HCT116 (cell line): ENCODE measurements at places on chromosomes 5 and 9.

GRCh38 chr9:9752722-9753121 is 860.1 kb downstream of the PTPRD start:
- DNase-seq, result no peak

GRCh38 chr9:124348831-124349230 is 66.4 kb downstream of the PSMB7 start:
- no peak for DNase-seq

- peak; percentile 64 for DNase-seq
Observed at GRCh38 chr5:107381189-107381856, 289.4 kb downstream of the EFNA5 start.

DNA sequence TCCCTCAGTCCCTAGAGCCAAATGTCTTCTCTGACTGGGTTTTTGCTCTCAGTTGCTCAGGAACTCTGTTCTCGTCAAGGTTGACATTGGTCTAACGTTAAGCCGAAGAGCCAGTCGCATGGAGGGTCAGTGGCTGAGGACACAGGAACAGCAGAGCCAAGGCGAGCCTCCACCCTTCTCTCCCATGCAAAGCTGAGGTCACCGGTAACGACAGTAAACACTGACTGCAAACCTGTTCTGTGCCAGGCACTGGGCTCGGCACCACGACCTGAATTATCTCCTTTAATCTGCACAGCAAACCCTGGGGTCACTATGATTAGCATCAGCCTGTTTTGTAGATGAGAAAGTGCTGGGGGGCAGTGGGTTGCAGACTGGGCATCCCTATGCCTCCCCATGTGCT is 171.0 kb downstream of the COL23A1 start:
- no peak for DNase-seq
